ENCODE measurements at places on chromosomes 6 and 20.

- no peak for DNase-seq
Measured at GRCh38 chr6:41201764-41202173, 820 bp upstream of the TREML2 start.

DNA sequence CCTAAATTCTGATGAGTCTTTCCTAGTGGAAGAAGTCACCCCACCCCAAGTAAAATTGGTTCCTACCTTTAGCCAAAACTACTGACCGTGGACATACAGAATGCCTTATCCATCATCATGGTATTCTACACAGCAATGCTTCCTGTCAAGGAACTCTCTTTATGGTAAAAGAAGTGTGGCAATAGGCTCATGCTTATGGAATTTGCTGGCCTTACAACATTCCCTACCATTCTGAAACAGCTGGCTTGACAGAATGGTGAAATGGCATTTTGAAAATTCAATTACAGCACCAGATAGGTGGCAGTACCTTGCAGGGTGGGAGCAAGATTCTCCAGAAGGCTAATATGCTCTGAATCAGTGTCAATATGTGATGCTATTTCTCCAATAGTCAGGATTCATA, 41.8 kb upstream of the BACH2 start:
- no peak for DNase-seq

DNA sequence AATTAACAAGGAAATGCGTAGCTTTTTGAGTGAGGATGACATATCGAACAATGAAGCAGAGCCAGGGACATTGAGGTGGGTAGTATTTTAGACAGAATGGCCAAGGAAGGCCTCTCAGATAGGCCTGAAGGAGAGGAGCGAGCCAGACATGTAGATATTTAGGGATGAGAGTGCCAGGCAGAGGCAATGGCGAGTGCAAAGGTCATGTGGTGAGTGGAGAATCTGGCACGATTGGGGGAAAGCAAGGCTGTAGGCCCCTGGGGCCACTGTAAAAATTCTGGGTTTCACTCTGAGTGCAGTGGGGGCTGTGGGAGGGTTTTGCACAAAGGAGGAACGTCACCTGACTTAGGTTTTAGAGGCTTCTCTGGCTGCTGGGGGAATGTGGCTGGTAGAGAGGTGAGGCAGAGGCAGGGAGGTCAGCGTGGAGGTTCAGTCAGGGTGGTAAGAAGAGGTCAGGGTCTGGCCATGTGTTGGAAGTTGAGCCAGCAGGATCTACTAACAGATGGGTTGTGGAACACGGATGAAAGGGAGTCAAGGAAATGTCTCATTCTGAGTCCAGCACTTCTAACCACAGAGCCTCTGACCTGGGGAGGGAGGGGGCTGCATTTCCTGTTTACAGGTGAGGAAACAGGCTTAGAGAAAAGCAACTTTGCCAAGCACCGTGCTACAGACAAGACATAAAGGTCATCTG, 11.3 kb downstream of the SIRPA start:
- no peak for DNase-seq

- DNase-seq = no peak
Measured at GRCh38 chr20:49024220-49024619, 21.9 kb upstream of the CSE1L start.

DNA sequence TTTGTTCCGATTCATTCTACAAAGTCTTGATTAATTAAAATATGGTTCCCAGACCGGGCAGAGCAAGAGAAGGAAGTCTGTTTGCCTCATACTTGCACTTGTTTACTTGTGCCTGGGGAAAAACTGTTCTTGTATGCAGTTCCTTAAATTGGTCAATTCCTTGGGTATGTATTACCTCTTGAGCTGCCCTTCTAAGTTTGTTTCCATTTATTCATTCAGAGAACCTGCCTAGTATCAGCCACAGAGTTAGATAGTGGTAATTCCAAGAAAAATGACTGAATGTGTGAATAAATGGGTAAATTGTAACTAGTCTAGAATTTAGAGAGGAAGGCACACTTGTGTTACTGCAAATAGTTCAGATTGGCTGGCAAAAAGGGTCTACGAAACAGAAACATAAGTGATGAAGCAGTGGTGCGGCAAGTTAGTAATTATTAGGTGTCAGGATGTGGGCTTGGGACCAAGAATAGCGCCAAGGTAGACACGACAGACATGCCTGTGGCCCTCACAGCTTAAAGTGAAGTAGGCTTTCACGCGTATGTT, 525 bp upstream of the MAK start:
- peak; percentile 40 for DNase-seq

- DNase-seq = no peak
Measured at GRCh38 chr6:52953911-52954839, 40.9 kb downstream of the GSTA4 start.

GRCh38 chr6:18171871-18172270, 16.6 kb downstream of the KDM1B start:
- no peak for DNase-seq

DNA sequence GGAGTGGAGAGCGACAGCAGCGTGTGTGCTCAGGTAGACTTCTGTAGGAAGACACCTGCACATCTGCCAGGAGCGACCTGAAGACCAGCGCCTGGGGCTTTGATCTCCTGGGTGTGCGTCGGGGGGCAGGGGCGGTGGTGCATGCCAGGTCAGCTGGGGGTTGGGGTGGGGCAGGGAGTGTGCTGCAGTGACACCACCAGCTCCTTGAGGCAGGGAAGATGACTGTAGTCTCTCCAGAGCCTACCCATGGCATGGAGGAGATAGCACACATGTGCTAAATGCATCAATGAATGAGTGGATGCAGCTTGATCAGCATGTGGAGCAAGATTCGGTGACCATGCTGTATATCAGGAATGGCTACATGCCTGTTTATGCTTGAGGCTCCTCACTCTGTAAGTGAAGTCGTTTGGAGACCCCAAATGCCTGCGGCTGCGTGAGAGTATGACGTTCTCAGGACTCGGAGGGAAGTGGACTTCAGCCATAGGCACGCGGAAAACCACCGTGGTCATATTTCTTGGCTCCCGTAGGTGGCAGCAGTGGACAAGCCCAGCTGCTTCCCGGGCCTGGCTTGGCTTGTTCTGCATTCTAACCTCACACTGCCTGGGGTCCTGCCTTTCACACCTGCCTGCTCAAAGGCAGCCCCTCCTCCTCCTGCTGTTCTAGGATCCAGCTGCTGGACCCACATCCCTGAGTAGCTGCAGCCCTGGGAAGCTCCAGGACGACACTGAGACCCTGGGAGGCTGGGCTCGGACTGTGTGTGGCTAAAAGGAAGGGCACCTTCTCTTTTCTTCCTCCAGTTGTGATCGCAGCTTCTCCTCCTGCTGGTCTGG, 39.4 kb upstream of the KCNK16 start:
- DNase-seq = peak; percentile 23

DNA sequence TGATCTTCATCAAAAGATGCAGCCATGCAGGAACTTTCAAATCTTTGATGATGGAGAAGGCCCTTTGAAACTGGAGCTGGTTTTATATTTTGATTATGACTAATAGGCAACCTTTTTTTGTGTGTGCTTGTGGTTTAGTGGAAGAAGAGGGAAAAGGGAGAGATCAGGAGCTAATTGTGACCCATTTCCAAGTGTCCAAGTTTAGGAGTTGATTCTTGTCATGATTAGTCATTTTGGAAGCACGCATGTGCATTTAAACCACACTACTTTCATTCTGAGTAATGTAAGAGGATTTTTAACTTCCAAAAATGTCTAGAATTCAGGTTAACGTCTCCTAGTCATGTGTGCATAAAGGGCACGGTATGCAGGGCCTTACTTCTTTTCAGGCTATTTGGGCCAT, 3.5 kb downstream of the FOXO3 start:
- DNase-seq = no peak

GRCh38 chr6:47944846-47945245, 163.0 kb downstream of the OPN5 start:
- no peak for DNase-seq

- no peak for DNase-seq
Measured at GRCh38 chr6:32744776-32745175, 3.6 kb downstream of the HLA-DQA2 start.

DNA sequence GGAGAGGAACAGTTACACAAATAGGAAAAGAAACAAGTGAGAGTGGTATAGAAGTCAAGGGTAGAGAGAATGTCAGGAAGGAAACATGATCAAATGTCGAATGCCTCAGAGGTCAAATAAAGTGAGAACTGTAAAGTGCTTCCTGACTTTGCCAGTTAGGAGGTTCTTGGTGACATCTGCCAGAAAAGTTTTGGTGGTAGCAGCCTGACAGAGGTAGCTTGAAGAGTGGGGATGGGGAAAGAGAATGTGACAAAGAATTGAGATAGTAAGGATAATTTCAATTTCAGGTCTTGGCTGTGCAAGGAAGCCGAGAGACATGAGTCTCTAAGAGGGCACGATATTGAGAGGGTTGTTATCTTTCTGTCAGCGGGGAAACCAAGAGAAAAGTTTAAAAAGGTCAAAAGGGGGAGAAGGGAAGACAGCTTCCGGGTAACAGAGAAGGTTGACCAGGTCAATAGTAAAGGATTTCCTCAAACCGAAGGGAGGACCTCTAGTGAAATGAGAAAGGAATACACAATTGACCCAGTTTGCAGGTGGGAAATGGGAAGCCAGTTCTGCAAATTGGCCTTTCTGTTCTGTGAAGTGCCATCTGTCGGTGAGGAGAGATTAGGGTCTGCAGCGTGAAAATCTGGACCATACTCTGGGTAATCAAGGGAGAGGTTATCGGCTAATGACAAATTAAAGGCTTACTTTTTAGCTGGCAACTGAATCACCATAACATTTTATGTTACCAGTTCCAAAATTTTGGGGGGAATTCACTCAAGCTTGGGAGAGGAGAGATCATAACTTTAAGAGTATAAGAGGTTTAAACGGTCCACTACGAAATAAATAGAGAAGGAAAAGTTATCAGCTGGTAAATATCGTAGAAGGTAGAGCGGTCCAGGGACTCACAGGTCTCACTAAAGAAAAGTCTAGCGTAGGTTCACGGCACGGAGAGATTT, 973 bp upstream of the BRD2 start:
- peak; percentile 44 for DNase-seq

DNA sequence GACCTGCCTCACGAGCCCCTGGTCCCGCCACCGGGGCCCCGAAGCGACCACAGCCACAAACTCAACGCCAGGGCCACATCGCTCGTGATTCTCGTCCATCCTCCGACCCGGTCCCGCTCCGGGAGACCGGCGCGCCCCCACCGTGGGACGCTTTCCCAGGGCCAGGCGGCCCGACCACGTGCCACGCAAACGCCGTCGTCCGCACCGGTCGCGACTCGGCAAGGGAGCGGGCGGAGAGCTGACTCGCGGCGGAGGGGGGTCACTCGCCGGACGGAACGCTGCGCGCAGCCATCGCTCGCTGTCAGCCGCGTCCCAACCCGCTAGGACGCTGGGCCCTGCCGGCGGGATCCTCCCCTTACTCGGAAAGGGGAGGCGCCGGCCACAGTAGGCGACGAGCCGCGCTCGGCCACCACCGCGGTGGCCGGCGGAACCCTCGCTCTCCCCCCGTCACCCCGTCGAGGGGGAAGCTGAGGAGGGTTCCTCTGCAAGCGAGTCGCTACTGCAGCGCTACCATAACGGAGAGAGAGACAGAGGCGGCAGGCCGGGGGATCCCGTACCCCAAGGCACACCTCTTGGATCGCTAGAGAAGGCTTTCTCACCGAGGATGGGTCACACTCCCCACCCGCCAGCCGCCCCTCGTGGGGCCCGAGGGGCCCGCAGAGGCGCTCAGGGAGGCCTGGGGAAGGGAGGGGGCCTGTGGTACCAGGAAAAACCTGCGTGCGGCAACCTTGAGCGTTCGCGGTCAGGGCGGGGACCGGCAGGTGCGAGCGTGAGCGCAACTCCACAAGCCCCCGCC, 511.8 kb upstream of the ZNF337 start:
- peak; percentile 44 for DNase-seq

DNA sequence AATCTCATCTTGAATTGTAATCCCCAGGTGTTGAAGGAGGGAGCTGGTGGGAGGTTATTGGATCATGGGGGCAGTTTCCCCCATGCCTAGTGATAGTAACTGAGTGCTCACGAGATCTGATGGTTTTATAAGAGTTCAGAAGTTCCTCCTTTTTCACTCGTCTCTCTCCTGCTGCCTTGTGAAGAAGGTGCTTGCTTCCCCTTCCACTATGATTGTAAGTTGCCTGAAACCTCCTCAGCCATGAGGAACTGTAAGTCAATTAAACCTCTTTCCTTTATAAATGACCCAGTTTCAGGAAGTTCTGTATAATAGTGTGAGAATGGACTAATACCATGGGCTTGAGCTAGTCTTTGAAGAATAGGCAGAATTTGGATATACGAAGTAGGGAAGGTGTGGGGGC, 113.9 kb downstream of the RIN2 start:
- DNase-seq = no peak

DNA sequence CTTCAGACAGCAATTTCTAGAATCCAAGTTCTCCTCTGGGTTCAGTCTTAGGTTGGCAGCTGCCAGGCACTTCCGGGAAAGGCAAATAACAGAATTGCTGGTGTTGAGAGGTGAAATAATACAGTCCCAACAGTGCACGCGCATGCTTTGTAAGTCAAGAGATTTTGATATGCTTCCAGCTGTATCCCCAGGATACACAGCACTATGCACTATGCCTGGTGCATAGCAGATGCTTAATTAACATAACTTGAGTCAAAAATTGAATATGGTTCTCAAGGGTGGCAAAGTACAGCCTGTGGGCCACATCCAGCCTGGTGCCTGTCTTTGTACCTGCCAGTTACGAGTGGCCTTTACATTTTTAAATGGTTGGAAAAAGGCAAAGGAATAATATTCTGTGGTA, 18.9 kb upstream of the PMEPA1 start:
- DNase-seq = no peak

DNA sequence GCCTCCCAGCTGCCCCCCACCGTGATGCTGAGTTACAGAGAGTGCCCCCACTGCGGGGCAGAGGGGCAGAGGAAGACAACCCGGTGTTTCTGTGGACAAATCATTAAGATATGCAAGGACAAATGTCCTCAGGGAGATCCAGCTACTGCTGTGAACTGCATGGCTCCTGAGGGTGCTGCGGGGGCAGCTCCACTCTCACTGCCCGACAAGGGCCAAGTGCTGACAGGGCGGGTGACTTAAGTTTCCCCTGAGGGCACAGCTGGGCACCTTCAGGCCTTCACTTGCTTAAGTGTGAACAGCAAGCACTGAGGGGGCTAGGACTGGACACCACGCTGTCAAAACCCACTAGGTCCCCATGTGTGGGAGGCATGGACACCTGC, 26.2 kb upstream of the TCFL5 start:
- no peak for DNase-seq

GRCh38 chr6:96014846-96015517, 792 bp upstream of the FUT9 start:
- DNase-seq = no peak

GRCh38 chr6:16286151-16286522, 47.8 kb downstream of the GMPR start:
- DNase-seq = no peak

- DNase-seq = no peak
Measured at GRCh38 chr6:46053039-46053933, 37.6 kb upstream of the CLIC5 start.

DNA sequence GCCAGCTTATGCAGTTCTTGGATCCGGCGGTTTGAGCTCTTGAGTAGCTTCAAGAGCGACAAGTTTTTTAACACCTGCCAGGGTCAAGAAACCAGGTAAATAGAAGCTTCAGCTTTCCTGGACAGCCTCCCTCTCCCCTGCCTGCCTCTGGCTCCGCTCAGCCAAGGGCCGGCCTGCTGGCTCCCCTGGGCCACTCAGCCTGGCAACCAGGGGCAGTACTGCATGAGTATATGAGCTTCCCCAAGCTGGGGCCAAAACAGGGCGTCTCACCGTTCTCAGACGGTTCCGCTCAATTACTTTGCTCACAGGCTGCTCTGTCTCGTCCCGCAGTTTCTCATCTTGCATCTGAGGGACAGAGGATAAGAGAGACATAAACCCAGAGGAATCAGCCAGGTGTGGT, 856 bp downstream of the TP53TG5 start:
- DNase-seq = no peak

- DNase-seq = no peak
Measured at GRCh38 chr6:150617496-150618460, 18.1 kb downstream of the PLEKHG1 start.
